ENCODE measurements at places on chromosomes 1 and 21. TPM values are rescaled to one million over a fixed set of nuclear protein-coding genes. Genes with fewer than 3 reads are reported as not detected.

CA6 gene
- not detected for total RNA-seq

TXNIP gene
- total RNA-seq = 423 TPM

KPRP gene
- not detected for total RNA-seq

SAMD13 gene
- total RNA-seq = 0.95 TPM

RNF19B gene
- 37.2 TPM for total RNA-seq

AGO4 gene
- 16.2 TPM for total RNA-seq

NGF gene
- total RNA-seq = 25.7 TPM

PTGFR gene
- total RNA-seq = 8.7 TPM

DSCAM gene
- not detected for total RNA-seq

PLA2G2C gene
- not detected for total RNA-seq

DNA sequence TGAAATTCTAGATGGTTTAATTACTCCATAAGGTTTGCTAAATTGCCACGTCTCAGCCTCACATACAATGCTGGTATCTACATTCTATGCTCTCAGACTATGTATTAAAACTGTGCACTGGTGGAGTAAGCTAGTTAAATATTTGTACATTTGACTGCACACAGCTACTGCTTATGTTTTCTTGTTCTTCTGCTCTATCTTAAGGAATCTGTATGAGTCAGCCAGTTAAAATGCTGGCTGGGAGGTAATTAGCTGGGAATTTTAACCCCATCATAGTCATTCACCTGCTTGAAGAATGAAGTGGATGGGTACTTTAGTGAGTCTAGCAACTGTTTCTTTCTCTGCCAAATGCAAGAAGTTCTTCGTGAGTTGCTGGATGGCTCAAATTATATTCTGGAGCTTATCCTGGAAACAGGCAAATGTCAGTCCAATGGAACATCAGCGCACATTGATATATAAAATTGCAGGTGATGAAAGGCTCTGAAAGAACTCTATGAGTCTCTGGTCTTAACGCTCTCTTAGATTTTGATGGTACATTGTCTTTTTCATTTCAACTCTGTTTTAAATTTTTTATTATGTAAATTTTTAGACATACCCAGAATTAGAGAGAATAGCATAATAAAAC is 83.4 kb downstream of the BACH1 start:
- DNase-seq = no peak

DNA sequence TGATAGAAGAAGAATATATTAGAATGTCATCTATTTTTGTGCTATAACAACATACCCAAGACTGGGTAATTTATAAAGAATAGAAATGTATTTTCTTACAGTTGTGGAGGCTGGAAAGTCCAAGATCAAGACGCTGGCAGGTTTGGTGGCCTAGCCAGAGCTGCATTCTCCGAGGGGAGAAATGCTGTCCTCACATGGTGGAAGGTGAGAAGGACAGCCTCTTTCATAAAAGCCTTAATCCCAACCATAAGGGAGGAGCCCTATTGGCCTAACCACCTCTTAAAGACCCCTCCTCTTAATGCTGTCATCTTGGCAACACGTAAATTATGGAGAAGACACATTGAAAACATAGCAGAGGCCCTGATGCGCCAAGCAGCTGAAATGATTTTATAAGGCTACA is 60.1 kb upstream of the KAZN start:
- no peak for DNase-seq

DNA sequence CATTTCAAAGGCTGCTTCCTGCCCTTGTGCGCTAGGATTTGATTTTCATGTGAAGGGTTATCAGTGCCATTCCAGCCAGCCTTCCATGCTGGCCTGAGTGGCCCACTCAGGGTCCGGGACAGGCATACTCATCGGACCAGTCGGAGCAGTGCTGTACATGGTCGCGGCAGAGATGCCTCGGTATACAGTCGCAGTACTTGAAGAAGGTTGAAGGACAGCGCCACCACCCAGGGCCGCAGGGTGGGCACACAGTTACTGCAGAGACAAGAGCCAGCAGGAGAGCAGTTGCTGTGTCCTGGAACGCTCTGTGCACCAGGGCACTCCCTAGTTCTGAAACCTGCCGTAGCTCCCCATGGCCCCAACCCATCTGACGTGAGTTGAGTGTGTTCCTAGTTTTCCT is 9.1 kb downstream of the LDLRAD1 start:
- DNase-seq = no peak

DNA sequence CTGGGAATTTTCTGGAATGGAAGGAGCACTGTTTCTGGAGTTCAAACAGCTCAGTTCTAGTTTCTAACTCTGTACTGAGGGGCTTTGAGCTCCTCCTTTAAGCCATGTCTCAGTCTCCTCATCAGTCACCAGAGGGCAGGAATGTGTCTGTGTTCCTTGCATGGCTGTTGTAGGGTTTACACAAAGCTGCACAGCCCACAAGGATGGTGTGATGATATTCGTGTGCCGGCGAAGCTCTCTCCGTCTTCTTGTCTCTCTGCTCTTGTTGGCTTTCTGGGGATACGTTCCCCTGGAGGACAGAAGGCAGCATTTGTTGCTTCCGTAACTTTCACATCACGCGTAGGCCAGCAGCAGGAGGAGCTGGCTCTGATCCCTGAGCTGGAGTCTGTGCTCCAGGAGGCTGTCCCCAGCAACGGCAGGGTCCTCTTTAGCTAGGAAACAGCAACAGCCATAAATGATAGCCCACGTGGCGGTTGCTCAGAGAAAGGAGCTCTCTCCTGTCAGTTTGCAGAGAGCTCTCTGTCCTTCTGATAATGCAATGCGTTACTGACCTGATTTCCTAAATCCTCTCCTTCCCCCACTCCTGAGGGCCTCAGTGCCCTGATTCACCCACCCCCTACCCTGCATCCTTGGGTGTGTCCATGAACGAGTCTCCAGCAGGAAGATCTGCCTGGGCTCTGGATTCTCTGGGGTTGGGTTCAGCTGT is 189.2 kb upstream of the VAMP3 start:
- DNase-seq = no peak

- DNase-seq = no peak
Measured at GRCh38 chr1:198879711-198880306, 241.0 kb downstream of the PTPRC start.

- no peak for DNase-seq
Measured at GRCh38 chr1:74681001-74681400, 7.4 kb upstream of the ERICH3 start.

DNA sequence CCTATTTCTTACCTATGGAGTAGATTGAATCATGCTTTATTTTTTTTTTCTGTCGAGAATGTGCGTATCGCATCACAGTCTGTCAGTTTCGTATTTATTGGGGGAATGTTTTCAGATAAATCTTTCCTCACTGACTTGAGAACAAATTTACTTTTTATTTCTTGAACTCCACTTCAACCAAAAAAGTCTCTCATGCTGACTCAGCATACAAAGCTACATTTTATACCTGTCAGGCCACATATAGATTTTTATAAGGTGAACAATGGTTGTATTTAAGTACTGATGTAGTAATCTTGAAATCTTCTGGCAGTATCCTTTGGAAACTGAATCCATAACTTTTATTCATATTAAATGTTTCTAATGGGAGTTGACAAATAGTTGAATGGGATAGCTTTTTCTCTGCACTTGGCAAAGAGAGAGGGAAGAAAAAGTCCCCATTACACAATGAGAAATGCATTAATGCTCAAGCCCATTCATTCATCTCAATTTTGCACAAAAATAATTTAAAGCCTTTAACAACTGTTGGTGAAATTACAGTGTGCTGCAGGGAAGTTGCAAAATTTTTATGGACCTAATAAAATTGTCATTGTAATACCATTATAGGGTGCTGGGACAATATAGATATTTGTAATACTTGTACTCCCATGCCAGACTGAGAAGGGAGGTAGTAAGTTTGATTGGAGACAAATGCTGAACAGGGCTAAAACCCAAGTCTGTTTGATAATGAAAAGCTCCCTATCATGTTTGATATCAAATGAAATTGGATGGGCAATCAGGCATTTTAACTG is 367.6 kb downstream of the HLX start:
- DNase-seq = no peak

- DNase-seq = no peak
Measured at GRCh38 chr1:42690477-42691156, 8.4 kb downstream of the YBX1 start.

DNA sequence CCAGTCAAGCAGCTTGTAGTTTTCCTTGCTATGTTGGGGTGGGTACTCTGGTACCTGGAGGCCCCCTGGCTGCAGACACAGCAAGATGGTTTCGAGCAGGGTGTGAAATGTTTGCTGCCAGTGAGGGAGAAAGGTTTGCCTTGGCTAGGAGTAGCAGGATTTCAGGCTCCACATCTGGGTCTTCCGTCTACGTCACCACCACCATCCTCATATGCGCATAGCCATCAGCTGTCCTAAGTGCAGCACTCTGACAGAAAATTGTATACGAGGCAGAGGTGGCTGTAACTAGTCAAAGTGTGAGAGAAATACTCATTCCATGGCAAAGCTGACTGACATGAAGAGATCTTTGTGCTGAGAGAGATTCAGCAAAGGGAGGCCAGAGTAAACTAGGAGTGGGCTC is 212.6 kb downstream of the NFIA start:
- DNase-seq = no peak

- DNase-seq = no peak
Measured at GRCh38 chr1:80444171-80444570, 1356.6 kb upstream of the ADGRL2 start.

- DNase-seq = no peak
Measured at GRCh38 chr1:162612606-162613400, 19.5 kb upstream of the DDR2 start.

GRCh38 chr21:31201144-31201543 is 142.9 kb downstream of the TIAM1 start:
- DNase-seq = no peak

DNA sequence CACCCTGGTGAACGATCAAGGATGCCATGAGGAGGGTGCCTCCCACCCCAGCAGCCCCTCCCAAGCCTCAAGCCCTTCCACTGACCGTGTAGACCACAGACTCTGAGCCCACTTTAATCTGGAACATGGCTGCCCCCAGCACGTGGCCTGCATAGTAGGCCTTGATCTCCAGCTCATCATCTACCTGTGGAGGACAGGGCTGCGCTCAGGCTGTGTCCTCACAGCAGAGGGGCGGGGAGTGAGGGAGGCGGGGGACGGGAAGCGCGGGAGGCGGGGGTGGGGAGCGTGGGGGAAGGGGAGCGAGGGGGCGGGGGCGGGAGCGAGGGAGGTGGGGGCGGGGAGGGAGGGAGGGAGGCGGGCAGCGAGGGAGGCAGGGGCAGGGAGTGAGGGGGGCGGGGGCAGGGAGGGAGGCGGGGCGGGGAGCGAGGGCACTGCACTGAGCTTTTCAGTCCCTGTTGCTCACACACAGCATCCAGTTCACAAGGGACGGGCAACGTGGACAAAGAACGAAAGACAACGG is 7.1 kb downstream of the PUSL1 start:
- DNase-seq = no peak

- peak; percentile 64 for DNase-seq
Measured at GRCh38 chr21:45001134-45002095, 61.6 kb downstream of the SLX9 start.

DNA sequence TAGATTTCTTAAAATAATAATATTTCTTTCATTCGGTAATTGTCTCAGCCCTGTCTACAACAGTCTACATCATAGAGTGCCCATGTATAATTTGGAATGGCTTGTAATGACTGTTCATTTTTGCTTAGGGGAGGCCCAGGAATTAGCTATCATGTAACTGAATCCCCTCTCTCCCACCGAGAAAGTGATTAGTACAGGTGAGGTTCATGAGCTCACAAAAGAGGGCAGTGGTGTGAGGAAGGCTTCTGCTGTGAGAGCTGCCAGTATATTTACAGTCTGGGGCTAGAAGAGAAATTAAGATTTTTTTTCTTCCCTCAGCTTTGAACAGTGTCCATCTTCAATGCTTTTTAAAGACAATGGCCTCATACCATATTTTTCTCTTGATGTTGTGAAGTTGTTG is 340.7 kb downstream of the ADGRL2 start:
- DNase-seq = no peak

- DNase-seq = no peak
Measured at GRCh38 chr1:17591814-17592430, 52.4 kb downstream of the ARHGEF10L start.

DNA sequence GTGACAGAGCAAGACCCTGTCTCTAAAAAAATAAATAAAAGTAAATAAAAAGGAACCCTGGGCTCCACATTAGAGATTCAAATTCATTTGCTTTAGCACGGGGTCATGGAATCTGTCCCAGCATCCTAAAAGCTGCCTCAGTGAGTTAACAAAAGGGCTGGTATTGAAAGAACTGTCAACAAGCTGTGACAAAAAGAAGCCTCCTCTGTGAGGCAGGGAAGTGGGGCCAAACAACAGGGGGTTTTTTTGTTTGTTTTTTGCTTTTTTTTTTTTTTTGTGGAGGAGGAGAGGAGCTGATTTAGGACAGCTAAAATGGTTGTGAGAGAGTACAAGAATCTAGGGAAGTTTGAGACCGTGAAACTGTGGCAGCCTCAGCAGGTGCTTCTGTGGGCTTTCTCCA is 115.7 kb downstream of the LIPI start:
- no peak for DNase-seq

- no peak for DNase-seq
Measured at GRCh38 chr1:230218667-230219066, 151.6 kb downstream of the GALNT2 start.

DNA sequence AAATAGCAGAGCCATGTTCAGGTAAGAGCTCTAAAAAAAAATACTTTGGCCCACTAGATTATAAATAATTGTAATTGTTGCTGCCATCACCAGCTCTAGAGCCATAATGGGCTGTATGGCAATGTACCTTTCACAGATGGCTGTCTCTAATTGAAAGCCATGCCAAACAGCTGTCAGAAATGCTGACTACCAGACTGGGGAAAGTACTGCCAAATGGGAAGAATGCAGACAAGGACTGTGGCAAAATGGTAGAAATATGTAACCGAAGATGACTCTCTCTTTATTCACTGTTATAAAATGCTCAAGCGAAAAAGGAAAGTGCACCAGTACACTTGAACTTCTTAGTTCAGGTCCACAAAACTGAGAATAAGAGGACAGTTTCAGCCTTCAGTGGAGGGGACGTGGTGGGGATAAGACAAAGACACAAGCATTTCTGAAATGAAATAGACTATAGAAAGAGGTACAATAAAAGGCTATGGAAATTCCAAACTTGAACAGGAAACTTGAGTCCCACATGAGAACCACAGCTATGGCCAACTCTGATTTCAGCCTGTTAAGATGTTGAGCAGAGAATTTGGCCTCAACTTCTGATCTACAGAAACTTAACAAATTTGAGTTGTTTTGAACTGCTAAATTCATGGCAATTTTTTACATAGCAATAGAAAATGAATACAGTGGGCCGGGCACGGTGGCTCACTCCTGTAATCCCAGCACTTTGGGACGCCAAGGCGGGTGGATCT is 46.5 kb upstream of the LPGAT1 start:
- no peak for DNase-seq

GRCh38 chr1:42958488-42959319 is at the start of gene SLC2A1:
TSS of gene SLC2A1 (minus strand) at chr1:42958868. CDS start at chr1:42958651, 217 bp downstream.
- DNase-seq = peak; percentile 81

Measured in thoracic aorta (tissue), 2 donors.